ENCODE measurements at places on chromosomes 7 and 10.
A peak's percentile ranks its signal among the peaks of the same experiment; 100 is the strongest.

DNA sequence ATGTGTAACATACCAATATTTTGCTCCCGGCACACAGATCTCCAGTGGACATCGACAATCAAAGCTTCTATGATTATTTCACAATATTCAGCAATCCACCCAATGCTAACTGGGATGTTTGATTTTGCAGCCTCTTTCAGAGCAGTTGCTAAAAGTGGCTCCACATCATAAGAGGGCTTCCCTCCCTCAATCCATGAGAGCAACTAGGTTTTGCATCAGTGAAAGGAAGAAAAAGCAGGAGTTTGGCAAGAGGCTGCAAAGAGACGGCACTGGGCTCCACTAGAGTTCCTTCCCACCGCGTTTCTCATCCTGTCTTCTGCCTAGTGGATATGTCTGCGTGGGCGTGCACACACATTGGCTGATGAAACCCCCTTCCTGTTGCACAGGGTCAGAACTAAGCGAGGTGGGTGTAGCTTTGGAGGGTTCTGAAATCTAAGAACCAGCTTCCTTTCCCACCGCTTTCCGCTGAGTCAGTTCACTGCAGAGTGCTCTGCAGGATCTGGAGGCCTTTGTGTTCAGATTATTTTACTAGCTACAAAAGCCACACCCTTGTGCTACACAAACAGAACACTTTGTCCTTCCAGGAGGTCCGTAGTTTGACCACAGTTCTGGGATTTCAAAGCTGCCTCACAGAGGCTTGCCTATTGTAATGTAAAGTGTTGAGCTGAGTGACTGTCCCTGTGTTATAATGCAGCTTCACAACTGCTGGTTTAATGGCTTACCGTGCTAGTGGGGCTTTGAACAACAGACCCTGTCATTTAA lies 28.1 kb downstream of the ARL4A start:
- no peak for DNase-seq

DNA sequence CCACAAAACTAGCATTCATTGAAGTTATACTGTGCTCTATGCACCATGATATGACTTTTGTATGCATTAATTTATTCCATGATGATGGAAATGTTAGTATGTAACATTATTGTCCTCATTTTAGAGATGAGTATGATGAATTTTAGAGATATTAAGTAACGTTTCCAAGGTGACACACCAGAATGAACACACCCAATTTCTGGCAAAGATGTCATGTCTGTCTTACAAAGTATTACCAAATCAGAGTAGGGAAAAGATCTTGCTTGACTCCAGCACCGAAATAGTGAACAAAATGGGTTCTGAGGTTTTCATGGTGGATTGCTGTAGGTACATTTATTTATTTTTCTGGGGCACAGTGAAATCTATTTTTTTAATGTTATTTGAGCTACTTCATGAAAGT lies 33.8 kb upstream of the COL1A2 start:
- DNase-seq = no peak

- DNase-seq = no peak
Observed at GRCh38 chr7:131555552-131556052, 826 bp downstream of the PODXL start.

DNA sequence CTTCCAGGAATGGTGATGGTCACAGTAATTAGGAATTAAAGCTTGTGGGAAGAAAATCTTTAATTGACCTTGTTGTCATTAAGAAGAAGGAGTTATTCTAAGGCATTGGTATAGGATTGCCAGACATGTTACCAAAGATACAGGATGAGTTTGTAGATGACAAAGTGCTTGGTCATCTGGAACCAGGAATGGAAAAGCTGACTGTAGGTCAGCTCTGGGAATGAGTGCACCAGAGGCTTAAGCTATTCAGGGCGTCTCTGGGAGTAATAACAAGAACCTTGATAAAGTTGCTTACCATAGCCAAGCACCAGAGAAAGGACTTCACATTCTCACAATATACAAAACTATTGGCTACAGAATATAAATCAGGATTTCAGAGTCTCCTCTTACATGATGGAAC lies 89.0 kb downstream of the PHTF2 start:
- DNase-seq = no peak

GRCh38 chr10:120948889-120949608 lies 97.9 kb downstream of the WDR11 start:
- peak; percentile 34 for DNase-seq

DNA sequence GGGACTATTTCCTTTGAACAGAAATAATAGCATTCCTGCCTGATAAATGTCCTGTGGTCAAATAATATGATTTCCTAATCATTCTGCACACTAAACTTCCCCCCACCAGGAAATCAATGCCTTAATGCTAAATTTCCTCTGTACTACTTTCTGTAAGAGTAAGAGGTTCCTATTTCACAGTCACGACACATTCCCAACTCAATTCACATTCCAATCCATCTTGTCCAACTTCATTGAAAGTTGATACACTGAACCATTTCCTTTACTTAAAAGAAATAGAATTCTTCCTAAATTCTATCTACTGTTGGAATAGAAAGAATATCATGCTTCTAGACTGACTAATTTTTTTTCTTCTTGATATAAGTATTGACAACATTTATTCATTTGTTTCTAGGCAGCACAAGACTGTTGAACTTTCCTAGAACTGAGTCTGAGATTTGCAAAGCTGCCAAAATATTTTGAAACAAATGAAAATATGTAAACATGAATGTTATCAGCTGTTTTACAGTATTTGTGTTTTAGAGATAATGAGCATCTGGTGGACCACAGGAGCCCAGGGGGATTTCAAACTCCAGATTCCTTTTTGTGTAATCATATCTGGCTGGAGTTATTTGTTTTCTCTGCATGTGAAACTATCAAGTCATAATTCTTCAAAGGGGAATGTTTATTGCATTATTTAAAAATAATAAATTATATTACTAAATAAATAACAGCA lies 121.5 kb downstream of the TPST1 start:
- DNase-seq = no peak
